ENCODE measurements at places on chromosomes 16 and 17. TPM values are rescaled to one million over a fixed set of nuclear protein-coding genes. Genes with fewer than 3 reads are reported as not detected.

CIBAR2 gene
- not detected for total RNA-seq

HIC1 gene
- 3.3 TPM for total RNA-seq

TMIGD1 gene
- not detected for total RNA-seq

TBL3 gene
- 114 TPM for total RNA-seq

FBXW10 gene
- not detected for total RNA-seq

CHST5 gene
- not detected for total RNA-seq

ERN1 gene
- total RNA-seq: 16.8 TPM

RPRML gene
- total RNA-seq: not detected

TMC8 gene
- not detected for total RNA-seq

TMEM235 gene
- total RNA-seq: not detected

SLFN12 gene
- 6.3 TPM for total RNA-seq

OTOP2 gene
- total RNA-seq: not detected

KRT33A gene
- total RNA-seq: not detected

WRAP53 gene
- total RNA-seq: 7.9 TPM

KRTAP4-3 gene
- total RNA-seq: not detected

TMEM208 gene
- total RNA-seq: 46.2 TPM

KRT17 gene
- 10,873 TPM for total RNA-seq

CCDC144A gene
- 0.38 TPM for total RNA-seq

LASP1 gene
- 149 TPM for total RNA-seq

NIP7 gene
- total RNA-seq: 29.1 TPM

CTRB2 gene
- not detected for total RNA-seq

HEATR9 gene
- total RNA-seq: not detected

MFAP4 gene
- not detected for total RNA-seq

USP7 gene
- total RNA-seq: 56.3 TPM

PPY gene
- total RNA-seq: 1.6 TPM

CEP295NL gene
- not detected for total RNA-seq

NTN1 gene
- total RNA-seq: 2.4 TPM

KRTAP4-6 gene
- not detected for total RNA-seq

TMEM204 gene
- total RNA-seq: 2.7 TPM

SDR42E1 gene
- total RNA-seq: 10.1 TPM

LRRC37A3 gene
- 3.0 TPM for total RNA-seq

ABCC6 gene
- total RNA-seq: not detected

ETV4 gene
- 70.3 TPM for total RNA-seq

All from hair follicular keratinocyte (primary cell).